ENCODE measurements at places on chromosomes 7 and 10.
A peak's percentile ranks its signal among the peaks of the same experiment; 100 is the strongest.

GRCh38 chr10:18607503-18608378 lies 43.6 kb downstream of the NSUN6 start:
- no peak for DNase-seq

- DNase-seq: no peak
Observed at GRCh38 chr10:47440207-47440606, 43.7 kb downstream of the ANXA8 start.

DNA sequence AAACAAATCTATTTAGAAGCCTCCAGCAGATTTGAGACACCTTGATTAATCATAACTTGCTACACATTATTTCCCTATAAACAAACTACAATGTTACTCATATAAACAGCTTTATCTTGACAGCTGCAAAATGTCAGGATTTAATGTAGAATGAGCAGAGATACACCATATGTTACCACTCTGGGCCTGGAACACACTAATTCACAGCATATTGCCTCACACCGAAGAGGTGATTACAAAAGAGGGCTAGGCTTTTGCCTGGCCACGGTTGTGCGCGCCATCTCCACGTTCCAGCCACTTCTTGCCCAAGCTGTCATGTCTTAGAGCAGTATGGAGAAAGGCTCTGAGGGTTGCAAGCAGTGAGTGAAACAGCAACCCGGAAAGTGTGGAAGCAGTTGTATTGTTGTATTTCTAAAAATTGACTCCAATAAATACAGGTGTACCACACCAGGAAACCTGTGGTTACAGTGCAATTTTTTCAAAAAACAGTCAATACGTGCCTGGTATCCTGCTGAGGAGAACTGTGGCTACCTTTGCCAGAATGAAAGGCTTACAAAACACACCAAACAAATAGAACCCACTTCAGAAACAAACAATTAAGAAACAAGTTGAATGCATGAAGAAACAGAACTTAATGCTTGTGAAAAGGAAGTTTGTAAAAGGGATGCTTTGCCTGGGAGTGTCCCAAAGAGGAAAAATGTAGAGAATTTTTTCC lies 498.1 kb downstream of the PLXNA4 start:
- no peak for DNase-seq

DNA sequence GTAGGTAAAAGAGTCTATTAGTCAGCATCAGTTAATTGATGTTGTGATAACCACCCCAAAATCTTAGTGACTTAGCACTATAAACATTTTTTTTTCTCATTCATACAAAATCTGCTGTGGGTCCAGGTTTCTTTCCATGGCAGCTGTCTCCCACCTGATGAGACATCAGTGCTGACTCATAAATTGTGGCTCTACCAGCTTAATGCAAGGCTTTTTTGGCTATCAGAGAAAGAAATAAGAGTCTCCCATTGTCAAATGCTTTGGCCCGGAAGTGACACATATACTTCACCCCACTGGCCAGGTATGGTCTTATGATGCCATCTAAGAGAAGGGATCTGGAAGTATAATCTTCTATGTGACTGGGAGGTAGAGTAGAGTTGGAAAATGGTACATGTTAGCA lies 14.5 kb downstream of the DNAJB9 start:
- DNase-seq: no peak

GRCh38 chr7:12450615-12451014 lies 47.0 kb upstream of the VWDE start:
- DNase-seq: no peak

DNA sequence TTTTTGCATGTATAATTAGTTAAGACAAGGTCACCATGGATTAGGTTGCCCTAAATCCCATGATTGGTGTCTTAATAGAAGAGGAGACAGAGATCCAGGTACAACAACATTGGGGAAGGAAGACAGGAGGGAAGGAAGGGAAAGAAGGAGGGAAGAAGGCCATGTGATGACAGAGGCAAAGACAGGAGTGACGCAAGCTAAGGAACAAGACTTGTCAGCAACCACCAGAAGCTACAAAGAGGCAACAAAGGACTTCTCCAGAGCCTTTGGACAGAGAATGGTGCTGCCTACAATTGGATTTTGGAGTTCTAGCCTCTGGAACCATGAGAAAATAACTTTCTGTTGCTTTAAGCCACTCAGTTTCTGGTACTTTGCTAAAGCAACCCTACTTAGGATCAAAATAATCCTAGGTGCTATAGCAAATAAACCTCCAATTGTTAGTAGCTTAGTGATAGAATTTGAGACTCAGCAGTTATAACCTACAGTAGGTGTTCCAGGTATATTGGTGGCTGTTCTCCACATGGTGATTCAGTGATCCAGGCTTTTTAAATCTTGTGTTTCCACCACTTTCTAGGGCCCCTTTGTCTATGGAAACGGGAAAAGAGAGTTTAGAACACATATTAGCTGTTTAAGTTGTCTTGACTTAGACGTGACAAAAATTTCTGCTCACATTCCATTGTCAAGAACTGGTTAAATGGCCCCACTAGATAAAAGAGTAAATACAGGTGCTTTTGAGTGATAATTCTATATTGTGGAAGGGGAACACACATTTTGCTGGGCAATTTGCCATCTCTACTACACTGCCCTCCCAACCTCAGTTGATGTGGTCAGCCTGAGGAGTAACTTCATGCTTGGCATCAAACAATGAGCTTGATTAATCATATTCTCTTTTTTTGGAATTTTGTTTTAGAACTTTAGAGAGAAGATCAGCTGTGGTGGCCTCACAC lies 70.5 kb upstream of the SP4 start:
- no peak for DNase-seq

- DNase-seq: no peak
Observed at GRCh38 chr10:117246997-117247671, 6.2 kb downstream of the SLC18A2 start.

- peak; percentile 34 for DNase-seq
Observed at GRCh38 chr7:36216063-36216684, 63.1 kb downstream of the EEPD1 start.

DNA sequence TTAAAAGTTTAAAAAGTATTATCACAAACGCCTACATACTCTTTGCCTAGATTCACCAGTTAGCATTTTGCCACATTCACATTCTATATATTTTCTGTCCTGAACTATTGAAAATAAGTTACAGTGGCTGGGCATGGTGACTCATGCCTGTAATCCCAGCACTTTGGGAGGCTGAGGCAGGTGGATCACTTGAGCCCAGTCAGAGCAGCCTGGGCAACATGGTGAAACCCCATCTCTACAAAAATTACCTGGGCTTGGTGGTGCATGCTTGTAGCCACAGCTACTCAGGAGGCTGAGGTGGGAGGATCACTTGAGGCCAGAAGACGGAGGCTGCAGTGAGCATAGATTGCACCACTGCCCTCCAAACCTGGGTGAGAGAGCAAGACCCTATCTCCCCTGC lies 5.3 kb downstream of the ARPC1A start:
- DNase-seq: peak; percentile 56

GRCh38 chr7:121633186-121633585 lies 237.1 kb upstream of the FAM3C start:
- DNase-seq: no peak

DNA sequence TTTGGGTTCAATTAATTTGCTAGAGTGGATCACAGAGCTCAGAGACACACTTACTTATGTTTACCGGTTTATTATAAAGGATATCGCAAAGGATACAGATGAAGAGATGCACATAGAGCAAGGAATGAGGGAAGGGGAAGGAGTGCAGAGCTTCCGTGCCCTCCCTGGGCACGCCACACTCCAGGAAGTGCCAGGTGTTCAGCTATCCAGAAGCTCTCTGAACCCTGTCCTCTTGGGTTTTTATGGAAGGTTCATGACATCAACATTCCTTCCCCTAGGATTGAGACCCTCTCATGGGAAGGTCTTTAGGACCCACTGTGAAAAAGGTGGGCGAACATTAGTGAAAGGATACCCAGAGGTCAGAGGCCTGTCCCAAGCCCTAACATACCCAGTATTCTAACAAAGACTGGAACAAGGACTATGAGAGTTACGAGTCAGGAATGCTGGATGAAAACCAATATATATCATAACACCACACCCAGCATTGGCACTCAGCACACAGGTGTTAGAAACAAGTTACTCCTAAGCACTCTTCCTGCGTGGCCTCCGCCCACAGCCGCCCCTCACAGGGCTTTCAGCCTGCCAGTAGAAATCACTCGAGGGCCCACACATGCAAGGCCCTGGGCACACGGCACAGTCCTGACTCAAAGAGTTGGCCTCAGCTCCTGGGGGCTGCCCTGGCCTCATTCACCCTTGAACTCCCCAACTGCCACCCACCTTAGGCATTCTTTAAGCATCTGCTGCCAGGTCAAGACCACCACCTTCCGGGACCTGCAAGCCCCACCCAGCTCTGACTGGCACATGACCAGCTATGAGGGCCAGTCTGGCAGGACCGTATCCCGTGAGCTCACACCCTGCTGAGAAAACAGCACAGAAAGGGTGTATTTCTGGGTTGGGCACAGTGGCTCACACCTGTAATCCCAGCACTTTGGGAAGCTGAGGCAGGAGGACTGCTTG lies 5.6 kb upstream of the AIFM2 start:
- peak; percentile 40 for DNase-seq

DNA sequence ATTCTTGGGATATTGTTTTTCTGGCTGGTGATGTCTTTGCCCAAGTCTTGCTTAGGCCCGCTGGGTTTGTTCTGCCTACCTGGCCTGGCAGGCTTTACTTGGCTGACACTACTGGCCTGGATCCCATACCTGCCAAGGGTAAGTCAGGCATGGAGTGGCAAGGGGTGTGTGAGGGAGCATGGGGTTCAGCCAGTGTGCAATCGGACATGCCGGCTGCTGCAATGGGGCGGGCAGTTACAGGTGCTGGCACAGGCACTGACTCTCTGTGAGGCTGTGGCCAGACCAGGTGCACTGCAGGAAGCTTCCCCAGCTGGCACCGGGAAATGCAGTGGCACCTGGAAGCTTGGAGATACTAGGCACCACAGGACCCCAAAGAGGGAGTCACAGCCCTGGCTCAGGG lies 168.4 kb downstream of the PON1 start:
- DNase-seq: no peak

GRCh38 chr10:45526309-45526905 lies 146.2 kb downstream of the ZFAND4 start:
- no peak for DNase-seq

GRCh38 chr7:151431281-151431767 lies 8.6 kb downstream of the CRYGN start:
- no peak for DNase-seq

- no peak for DNase-seq
Observed at GRCh38 chr7:24659505-24659904, 86.3 kb downstream of the PALS2 start.

- DNase-seq: no peak
Observed at GRCh38 chr10:95477175-95477520, 84.0 kb downstream of the SORBS1 start.

DNA sequence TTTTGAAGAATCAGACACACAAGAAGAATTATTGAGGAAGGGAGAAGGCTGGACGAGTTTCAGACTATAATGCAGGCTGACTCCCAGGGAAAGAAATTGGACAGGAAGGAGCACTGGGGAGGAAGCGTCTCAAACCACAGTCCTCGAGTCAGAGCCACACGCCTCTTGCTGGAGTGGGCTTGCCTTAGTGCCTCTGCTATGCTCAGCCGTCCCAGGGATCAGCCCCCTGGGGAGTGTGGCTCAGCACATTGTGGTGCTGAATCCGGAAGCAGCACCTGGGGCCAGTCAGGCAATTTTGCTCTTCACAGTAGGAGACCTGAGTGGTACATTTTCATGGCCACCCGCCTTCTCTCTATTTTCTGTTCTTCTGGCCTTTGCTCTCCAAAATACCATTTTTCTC lies 67.4 kb upstream of the SLC35G1 start:
- no peak for DNase-seq

GRCh38 chr10:132425029-132425756 lies 28.2 kb downstream of the PWWP2B start:
- DNase-seq: no peak

DNA sequence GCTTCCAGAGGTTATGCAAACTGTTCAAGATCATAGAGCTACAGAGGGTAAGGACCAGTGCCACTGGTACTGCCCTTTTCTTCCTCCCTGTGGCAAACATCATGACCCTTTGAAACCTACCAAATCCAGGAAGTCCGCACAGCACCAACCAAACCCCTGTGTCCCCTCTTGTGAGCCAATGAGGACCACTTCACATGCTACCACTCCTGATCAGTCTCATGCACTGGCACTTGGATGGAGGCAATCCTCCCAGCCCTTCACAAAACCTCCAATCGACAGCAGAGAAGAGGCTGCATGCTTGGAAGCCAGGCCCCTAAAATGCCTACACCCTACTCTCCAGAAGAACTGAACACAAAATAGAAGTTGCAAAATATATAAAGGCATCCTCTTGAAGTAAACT lies 248.0 kb downstream of the TNS3 start:
- no peak for DNase-seq

DNA sequence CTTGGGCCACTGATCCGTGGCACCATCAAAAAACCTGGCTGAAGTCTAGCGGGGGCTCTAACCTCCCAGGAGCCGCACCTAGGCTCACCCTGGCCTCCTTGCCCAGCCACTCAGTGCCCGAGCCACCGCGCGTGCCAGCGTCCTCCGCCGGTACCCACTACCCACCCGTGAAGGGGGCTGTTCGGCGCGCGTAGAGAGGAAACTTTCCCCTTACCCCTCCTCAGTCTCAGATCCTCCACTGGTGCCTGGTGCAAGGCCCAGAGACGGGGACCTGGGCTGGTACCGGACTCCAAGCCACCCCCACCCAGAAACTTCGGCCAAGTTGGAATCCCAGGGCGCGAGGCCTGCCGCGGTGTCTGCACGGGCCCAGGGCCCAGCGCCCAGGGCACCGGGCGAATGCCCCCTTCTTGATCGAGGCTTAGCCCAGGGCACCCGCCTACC lies 3.5 kb upstream of the EBF3 start:
- DNase-seq: no peak

GRCh38 chr7:37947138-37947940 lies 26.9 kb downstream of the EPDR1 start:
- DNase-seq: no peak

DNA sequence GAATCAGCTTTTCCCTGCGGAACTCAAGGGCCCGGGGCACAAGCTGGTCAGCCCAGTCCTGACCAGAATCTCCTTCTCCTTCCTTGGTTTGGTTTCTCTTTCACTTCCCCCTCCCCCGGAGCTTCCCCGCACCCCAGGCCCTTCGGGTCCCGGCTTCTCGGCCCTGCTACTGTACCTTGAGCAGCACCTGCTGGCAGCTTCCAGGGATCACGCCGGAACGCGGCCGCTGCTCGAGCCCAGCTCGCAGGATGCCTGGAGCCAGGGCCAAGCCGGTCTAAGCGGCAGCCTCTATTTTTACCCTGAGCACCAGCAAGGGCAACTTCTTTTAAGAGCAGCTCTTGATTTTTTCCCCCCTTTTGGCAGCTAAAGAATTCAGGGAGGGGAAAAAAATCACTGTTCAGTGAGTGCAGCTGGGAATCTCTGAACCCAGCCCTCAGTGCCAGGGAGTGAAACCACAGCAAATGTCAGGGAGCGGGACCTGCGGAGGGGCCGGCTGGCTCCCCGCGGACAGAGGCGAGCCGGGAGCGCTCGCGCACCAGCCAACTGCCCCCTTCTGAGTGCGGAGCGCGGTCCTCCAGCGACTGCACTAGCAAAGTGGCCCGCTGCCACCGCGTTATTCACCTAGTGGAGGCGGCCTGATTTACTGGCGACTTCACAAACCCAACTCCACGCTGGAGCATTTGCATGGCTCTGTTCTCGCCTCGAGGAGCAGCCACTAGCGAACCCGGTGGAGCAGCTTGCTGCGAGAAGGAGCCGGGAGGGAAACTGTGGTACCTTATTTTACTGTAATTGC lies 2.4 kb upstream of the INHBA start:
- peak; percentile 72 for DNase-seq
